ENCODE measurements at places on chromosomes 11 and 22.
A peak's percentile ranks its signal among the peaks of the same experiment; 100 is the strongest.

DNA sequence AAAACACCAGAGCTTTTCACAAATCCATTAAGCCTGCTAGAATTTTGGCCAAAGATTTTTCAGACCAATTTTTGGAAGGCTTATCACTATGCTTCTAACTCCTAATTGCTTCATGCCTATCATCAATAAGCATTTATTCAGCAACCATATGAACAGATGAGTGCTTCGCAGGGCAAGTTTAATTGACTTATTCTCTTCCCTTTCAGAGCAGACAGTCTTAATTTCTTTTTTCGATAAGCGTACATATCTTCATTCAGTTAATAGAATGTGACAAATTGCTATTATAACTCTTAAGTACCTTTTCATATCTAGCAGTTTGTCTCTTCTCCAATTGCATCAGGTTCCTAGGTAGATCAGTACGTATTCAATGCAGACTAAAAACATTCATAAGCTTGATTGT is 298.4 kb upstream of the ANO5 start:
- DNase-seq: no peak

- DNase-seq: peak; percentile 72
Measured at GRCh38 chr11:12213883-12214282, 103.5 kb downstream of the MICAL2 start.

DNA sequence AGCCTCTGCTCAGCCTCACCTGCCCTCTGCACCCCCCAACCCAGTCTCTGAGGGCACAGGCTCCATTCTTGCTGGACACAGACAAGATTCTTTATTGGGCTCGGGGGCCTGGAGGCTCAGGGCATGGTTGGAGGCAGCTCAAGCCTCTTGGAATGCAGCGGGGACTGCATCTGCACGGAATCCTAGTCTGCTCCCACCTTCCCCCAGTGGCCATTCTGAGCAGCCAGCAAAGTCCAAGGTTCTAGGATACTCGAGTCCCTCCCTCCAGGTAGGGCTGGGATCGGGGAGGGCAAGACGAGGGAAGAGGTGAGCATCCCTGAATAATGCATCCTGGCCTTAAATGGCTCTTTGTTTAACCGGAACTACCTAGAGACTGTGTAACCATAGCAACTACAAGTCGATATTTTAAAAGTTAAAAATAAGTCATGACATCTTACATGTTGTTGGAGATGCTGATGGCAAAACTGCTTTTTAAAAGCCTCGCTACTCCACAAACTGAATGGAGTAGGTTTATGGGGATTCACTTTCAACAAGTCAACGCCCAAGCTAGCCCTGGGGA is 10.7 kb upstream of the IGSF22 start:
- DNase-seq: no peak

- no peak for DNase-seq
Measured at GRCh38 chr11:47003180-47003877, 66.8 kb downstream of the CSTPP1 start.

GRCh38 chr22:28009272-28009827 is 90.3 kb upstream of the PITPNB start:
- peak; percentile 92 for DNase-seq

DNA sequence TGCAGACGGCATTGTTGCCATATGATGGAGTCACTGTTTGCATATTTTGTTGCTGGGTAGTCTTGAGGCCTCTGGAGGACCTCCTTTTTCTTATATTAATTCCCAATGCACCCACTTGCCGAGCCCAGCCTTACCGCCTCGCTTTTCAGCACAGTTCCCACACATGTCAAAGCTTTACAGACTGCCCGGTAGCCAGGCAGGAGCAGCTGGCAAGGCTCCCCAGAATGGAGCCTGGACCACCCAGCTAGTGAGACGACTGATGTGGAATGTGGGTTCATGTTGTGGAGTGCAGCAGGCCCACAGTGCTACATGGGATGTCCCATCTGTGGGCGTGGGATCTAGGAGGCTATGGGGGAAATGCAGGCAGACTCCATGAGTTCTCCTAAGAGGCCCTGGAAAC is 99.4 kb upstream of the MTMR2 start:
- no peak for DNase-seq

- no peak for DNase-seq
Measured at GRCh38 chr22:31130873-31131272, 8.1 kb downstream of the INPP5J start.

GRCh38 chr22:48477031-48477721 is 1350.5 kb downstream of the BRD1 start:
- DNase-seq: no peak

- DNase-seq: no peak
Measured at GRCh38 chr22:39146256-39147101, 6.0 kb downstream of the CBX7 start.

DNA sequence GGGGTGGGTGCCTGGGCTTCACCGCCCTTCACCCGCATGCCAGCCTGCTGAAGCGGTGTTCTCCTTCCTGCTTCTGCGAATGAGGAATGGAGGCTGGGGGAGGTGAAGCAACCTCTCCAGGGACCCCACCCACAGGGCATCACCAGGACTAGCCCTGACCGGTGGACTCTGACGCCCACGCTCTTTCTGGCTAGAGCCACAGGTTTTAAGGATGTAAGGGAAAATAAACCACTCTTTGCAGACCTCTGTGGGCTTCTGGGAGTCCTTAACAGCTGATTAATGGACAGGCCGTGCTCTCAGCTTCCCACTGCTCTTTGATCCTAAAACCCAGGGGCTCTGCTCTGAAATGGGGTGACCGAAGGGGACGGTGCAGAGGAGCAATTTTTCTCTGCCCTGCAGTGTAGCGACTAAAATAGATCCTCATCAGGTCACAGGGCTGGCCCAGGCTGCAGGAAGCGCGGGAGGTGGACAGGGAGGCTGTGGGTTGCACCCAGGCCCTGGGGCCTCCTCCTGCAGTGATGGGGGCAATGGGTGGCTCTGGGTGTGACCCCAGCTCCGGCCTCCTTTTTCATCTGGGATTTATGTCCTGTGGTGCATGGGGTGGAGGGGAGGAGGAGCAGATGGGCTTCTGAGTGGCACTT is 127.4 kb downstream of the CACNA1I start:
- no peak for DNase-seq

- DNase-seq: no peak
Measured at GRCh38 chr22:48793949-48794348, 1033.7 kb downstream of the BRD1 start.

DNA sequence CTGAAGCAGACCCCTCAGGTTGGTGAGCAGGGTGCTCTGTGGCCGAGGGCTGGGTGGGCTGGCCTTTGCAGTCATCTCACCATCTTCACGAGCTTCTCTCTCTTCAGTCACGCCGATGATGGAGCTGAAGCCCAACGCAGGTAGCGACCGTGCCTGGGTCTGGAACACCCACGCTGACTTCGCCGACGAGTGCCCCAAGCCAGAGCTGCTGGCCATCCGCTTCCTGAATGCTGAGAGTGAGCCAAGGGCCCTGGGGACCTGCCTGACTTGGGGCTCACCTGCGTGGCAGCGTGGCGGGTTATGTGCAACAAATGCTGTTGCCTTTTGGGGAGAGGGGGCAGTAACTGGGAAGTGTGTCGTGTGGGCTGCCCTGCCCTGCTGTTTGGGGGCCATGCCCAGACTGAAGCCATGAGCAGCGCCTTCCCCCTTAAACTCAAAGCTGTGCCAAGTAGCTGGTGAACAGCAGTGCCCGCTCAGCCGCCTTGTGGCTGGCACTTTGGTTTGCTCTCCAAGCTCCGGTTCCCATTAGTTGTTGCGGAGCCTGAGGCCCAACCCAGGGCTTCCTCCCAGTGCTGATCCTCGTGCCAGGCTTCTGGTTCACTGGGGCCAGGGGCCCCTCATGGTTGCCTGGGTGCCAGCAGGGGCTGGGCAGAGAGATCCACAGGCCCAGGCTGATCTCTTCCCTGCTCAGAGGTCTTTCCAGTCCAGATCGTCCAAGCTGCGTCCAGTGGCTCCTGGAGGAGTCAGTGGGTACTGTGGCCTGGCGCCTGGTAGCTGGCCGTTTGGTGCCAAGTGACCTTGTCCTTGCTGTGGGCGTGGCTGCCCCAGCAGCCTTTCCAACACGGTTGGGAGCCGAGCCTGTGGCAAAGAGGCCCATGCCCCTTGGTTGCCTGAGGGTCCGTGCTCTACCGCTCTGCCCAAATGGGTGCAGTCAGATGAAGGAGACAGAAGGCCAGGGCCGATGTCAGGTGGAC is 6.1 kb upstream of the ZDHHC8 start:
- no peak for DNase-seq

DNA sequence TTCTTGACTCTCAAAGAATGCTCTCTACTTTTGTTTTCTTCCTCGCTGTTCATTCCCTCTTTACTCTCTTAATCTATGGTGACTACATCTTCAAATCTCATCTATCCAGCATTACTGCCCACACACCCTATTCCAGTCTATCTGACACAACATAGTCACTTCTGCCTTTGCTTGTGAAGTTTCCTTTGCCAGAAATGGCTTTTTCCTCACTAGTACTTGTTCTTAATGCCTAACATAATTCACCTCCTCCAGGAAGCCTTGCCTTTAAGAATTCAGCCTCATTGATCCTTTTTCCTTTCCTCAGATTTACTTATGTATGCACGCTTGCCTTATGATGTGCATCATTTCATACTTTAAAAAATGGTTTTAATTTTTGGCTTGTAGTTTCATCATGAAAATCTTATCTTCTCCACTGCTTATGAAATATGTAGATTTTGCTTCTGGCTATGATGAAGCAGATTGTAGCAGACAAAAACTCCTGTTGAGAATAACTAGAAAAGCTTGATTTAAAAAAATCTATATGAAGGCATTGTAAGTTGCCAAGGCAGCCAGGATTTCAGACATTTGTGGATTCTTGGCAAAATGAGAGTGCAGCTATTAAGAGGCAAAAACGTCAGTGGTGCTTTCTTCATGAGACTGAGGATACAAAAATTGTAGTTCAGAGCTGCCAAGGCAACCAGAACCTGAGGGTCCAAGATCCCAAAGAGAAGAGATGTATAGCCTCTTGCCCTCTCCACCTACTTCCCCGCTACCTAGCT is 31.8 kb downstream of the RNF169 start:
- DNase-seq: peak; percentile 20

DNA sequence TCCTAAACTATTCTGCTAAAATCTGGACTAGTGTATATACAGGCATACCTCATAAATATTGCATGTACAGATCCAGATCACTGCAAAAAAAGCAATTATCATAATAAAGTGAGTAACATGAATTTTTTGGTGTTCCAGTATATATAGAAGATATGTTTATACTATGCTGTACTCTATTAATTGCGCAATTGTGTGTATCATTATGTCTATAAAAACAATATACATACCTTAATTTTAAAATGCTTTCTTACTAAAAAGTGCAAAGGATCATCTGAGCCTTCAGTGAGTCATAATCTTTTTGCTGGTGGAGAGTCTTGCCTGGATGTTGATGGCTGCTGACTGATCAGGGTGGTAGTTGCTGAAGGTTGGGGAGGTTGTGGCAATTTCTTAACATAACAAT is 35.4 kb upstream of the CEP295 start:
- DNase-seq: no peak

Data from adipocyte (in vitro differentiated cells).